Amygdala (tissue), 56 donors: ENCODE measurements at places on chromosomes 6 and 20.

GRCh38 chr6:43608310-43608763 is 20.7 kb downstream of the GTPBP2 start:
- peak; percentile 82 for DNase-seq

DNA sequence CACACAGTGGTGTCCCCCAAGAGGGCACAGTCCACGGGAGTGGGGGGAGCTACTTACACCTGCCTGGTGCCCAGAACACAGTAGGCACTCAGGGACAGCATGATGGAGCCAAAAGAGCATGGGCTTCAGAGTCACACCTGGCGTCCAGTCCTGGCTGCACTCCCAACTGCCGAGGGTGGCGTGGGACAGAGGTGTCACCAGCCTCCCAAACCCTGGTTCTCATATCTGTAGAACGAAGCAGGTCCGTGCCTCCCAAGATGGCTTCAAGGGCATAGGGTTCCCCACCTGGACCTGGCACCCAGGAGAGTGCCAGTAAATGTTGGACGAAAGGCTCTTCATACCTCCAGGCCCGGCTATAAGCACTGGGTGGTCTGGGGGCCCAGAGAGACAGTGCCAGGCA is 8.9 kb downstream of the HRH3 start:
- DNase-seq, result no peak

GRCh38 chr6:33882154-33882553 is 78.4 kb upstream of the MLN start:
- DNase-seq, result no peak

GRCh38 chr6:166596776-166597507 is 10.5 kb upstream of the RAMACL start:
- DNase-seq, result no peak
